HAP-1 (cell line): ENCODE measurements at places on chromosomes 13 and 19.

DNA sequence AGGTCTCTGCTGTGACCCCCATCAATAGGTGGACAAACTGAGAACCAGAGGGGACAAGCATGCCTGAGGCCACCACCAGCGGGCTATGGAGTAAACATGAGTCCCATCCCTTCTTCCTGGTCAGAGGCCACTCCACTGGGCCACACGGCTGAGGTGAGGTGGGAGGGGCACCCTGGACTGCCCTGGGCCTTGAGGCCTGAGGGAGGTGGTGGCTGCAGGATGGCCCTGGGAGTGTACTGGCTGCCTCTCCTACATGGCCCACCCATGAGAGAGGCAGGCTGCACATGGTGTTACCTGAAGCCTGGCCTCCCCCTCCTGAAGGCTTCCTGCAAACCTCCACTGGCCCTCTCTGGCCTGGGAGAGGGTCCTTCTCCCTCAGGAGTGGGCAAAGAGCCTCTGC lies 222.4 kb downstream of the TUBA3C start:
- no peak for DNase-seq

DNA sequence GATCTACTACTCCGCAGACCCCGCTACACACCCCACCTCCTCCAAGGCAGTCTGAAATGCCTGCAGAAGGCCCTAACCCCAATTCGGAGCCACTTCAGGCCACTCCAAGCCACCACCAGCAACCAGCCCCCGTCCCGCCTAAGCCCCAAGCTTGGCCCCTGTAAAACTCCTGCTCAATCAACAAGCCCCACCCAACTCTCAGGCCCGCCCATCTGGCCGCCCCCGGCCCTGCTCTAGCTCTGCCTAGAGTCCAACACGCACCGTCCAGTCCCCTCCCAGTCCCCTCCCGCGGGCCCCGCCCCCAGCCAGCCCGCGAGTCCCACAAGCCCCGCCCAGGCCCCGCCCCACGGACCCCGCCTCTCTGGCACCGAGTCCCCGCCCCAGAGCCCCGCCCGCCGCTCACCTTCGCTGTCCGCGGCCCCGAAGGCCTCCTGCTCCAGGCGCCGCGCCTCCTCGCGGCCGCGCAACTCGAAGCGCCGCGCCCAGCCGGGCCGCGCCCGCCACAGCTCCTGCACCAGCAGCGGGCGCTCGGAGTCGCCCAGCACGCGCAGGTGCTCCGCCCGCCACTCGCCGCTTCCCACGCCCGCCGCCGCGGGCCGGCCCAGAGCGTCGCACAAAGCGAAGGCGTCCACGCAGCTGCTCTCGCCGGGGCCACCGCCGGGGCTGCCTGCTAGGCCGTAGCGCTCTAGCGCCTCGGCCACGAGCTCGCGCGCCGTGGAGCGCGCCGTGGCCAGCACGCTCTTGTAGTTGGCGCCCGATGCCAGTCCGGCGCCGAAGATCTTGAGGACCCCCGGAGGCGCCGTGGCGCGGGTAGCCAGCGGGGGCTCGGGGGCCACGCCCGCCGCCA lies 1.6 kb downstream of the RASIP1 start:
- peak; percentile 100 for DNase-seq

GRCh38 chr19:19068659-19069654 lies 5.2 kb downstream of the SLC25A42 start:
- no peak for DNase-seq

- no peak for DNase-seq
Observed at GRCh38 chr13:32407854-32408253, 20.1 kb downstream of the N4BP2L1 start.

DNA sequence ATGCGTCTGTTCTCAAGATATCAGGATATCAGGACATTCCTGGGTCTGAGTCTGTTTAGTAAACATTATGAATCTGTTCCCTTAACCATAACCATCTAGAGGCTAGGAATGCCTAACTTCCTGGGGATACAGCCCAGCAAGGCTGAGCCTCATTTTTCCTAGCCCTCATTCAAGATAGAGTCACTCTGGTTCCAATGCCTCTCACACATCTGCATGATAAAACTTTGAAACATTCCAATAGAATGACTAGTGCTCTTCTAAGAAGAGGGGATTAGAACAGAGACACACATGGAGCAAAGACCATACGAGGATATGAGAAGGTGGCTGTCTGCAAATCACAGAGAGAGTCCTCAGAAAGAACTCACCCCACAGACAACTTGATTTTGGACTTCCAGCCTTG lies 20.6 kb upstream of the CABP5 start:
- peak; percentile 7 for DNase-seq

DNA sequence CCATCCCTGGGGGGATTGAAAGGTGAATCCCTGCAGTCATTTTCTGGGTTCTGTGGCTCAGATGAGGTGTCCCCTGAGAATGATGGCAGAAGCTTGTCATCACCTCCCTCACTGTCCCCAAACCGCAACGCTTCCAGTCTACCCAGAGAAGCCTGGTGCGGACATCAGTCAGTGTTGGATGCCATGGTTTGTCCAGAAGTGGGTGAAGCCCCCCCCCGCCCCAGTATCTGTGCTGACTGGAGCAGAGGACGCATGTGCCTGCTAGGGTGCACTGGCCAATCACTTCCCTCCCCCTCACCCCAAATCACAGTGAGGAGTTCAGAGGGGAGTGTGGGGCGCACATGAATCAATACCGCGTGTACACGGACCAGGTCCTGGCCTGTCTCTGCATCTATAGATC lies 150.5 kb downstream of the TEX29 start:
- DNase-seq = no peak

GRCh38 chr19:29268721-29269393 lies 55.9 kb upstream of the UQCRFS1 start:
- no peak for DNase-seq

DNA sequence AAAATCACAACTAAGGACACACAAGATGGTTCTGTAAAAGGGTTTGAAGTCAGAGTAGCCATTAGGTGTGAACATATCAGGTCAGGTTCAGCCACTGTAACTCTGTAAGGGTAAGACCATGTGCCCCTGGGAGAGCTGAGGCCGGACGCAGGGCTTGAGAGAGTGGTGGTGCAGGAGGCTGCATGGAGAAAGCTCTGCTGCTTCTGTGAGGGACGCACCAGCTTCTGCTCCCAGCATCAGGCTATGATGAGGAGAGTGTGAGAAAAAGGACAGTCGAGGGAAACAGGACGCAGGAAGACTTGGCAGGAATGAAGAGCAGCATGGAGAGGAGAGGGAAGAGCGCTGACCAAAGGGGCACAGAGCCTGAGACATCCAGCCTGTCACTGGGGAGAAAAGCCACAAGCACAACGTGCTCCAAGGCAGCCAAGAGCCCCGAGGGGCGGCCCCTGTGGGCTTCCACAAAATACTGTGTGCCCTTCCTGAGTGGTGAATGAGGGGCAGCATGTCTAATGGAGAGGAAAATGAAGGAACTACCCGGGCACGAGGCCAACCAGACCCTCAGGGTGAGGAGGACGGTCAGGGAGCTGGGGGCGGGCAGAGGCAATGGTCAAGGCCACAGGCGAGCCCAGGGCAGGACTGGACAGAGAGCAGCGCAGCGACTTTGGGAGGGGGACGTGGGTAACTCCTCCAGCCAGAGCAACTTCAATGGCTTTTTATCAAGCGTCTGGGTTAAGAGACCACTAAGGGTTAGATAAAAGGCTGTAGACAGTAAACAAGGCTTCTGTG lies 107.7 kb downstream of the COL4A1 start:
- DNase-seq = no peak

DNA sequence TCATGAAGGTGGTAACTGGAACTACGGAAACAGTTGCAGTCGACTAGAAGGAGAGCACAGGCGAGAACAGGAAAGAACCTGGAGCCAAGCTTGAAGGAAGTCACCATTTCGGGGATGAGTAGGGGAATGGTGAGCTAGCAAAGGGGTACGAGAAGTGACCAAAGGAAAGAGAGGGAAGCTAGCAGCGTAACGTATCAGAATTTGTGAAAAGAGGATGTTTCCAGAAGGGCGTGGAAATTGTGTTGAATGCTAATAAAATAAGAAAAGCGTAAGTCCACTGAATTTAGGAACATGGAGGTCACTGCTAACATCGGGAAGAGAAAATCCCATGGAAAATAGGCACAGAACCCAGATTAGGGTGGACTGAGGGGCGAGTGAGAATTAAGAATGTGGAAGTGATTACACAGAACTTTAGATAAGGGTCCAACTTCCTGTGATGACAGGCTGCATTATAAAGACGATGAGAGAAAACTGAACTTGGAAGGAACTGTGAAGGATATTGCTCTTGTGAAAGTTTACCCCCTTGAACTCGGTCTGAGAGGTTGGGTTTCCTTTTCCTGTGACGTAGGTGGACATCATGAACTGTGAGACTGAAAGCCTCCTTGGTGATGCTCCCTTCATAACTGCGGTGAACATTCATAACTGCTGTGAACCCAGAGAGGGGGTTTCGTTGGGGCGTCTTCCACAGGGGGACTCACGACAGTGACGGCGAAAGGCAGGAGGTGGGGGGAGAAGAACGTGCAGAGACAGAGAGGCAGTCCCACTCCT lies 2.0 kb upstream of the FFAR2 start:
- DNase-seq = no peak

GRCh38 chr13:37412241-37412921 lies 186.2 kb downstream of the POSTN start:
- no peak for DNase-seq

DNA sequence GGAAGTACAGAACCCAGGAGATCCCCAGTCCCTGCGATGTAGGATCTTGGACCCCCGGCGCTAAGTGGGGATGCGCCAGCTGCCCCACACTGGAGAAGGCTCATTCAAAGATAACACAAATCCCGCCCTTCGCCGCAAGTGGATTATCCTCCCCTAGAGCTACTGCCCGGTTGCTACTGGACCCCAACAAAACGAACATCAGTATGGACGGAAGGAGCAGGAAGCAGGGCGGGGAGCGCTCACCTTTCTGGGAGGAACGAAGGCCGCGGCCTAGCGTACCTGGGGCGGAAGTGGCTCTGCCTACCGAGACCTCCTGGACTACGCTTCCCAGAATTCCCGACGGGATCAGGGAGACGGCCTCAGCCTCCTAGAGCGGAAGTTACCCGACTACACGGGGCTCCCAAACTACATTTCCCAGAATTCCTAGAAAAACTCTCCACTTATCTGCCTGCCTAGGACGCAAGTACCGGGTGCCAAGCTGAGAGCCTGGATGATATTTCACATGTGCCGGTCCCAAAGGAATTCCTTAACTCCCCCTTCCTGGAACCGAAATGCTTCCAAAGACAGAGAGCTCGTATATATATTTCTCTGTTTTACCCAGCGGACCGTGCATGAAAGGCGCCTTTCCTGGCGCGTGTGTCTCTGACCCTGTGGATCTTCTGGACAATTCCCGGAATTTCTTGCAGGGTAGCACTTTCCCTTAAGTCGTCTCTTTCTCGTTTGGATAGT lies at the start of gene ZNF112:
TSS of gene ZNF112 (minus strand) at position 298 of the 729 bp plus-strand sequence. CDS start 16,141 bp downstream, outside the sequence.
- peak; percentile 92 for DNase-seq

GRCh38 chr13:77696006-77696878 lies 1.2 kb upstream of the SLAIN1 start:
- peak; percentile 32 for DNase-seq

DNA sequence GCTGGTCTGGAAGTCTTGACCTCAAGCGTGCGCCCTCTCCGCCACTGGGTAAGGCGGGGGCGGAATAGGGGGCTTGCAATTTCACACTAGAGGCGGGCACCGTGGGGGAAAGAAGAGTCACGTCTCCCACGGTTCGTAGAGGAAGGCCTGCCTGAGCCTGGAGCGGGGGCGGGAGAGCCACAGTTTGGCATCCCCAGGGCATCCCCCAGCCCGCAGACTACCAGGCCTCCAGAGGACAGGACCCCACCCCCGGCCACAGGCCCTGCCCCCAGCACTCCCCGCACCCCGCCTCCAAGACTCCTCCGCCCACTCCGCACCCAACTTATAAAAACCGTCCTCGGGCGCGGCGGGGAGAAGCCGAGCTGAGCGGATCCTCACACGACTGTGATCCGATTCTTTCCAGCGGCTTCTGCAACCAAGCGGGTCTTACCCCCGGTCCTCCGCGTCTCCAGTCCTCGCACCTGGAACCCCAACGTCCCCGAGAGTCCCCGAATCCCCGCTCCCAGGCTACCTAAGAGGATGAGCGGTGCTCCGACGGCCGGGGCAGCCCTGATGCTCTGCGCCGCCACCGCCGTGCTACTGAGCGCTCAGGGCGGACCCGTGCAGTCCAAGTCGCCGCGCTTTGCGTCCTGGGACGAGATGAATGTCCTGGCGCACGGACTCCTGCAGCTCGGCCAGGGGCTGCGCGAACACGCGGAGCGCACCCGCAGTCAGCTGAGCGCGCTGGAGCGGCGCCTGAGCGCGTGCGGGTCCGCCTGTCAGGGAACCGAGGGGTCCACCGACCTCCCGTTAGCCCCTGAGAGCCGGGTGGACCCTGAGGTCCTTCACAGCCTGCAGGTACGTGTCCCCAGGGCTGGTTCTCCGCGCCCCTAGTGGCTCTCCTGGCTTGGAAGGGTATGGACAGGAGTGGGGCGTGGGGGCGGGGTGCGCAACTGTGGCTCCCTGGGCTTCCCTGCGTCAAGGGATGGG lies at the start of gene ANGPTL4:
TSS of gene ANGPTL4 (plus strand) at position 353 of the 969 bp plus-strand sequence. CDS start at position 520, 167 bp downstream.
- no peak for DNase-seq

DNA sequence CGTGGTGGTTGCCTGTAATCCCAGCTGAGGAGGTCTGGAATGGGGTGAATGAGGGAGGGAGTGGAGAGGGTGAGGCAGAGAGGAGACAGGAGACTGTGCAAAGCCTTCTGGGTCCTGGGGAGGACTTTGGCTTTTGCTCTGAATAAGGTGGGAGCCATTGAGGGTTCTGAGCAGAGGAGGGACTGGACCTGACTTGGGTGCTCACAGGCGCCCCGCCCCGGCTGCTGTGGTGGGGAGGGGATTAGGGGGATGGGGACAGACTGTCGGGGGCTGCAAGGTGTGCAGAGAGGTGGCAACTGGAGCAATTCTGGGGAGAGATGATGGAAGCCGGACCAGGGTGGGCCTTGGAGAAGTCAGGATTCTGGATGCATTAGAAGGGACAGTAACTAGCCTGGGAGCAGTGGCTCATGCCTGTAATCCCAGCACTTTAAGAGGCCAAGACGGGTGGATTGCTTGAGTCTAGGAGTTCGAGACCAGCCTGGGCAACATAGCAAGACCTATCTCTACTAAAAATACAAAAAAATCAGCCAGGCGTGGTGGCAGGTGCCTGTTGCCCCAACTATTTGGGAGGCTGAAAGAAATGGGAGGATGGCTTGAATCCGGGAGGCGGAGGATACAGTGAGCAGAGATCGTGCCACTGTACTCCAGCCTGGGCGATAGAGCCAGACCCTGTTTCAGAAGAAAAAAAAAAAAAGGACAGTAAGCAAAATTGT lies 16.1 kb upstream of the NANOS3 start:
- no peak for DNase-seq

DNA sequence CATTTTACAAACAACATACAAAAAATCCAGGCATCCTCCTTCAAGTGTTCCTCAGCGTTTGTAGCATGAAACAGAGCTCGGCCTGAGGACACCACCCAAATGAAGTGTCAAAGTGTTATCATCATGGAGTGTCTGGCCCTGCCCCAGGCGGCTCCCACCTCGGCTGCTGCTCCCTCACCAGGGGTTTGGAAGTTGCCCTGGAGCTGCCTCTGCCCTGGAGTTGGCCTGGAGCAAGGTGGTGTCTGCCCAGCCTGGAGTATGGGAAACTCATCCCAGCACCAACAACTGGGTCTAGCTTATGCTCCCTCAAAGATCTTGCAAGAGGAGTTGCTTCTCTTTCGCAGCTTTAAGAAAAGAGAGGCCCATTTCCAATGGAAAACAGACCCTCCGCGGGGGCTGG lies 120.4 kb downstream of the FOXO1 start:
- no peak for DNase-seq
